Urinary bladder (tissue), 4 donors: ENCODE measurements at places on chromosomes 5 and 9. TPM values are rescaled to one million over a fixed set of nuclear protein-coding genes. Genes with fewer than 3 reads are reported as not detected.

Gene CARTPT
- total RNA-seq, result not detected

Gene SNCB
- not detected for total RNA-seq

Gene PBX3
- total RNA-seq, result 137 TPM

Gene PCDHA12
- total RNA-seq, result 0.90 TPM

Gene DHX29
- total RNA-seq, result 44.4 TPM

Gene SNCAIP
- 22.2 TPM for total RNA-seq
